ENCODE measurements at places on chromosomes 5 and 9.
A peak's percentile ranks its signal among the peaks of the same experiment; 100 is the strongest.

DNA sequence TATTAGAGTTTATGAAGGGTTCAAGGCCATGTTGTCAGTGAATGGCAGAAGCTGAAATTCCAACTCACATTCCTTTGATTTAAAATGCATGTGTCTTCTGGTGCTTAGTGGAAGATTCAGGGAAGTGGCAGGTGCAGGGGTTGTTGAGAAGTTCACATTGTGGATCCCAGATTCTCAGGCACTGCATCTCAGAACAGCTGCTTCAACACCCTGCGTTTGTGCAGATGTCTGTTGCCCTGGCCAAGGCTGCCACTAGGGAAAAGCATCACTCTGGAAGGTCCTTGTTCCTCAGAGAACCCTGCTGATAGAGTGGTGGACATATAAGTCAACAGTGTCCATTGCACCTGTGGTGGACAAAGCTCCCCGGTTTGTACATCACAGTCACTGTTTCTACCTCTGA is 162.7 kb downstream of the PAPPA start:
- DNase-seq = no peak

DNA sequence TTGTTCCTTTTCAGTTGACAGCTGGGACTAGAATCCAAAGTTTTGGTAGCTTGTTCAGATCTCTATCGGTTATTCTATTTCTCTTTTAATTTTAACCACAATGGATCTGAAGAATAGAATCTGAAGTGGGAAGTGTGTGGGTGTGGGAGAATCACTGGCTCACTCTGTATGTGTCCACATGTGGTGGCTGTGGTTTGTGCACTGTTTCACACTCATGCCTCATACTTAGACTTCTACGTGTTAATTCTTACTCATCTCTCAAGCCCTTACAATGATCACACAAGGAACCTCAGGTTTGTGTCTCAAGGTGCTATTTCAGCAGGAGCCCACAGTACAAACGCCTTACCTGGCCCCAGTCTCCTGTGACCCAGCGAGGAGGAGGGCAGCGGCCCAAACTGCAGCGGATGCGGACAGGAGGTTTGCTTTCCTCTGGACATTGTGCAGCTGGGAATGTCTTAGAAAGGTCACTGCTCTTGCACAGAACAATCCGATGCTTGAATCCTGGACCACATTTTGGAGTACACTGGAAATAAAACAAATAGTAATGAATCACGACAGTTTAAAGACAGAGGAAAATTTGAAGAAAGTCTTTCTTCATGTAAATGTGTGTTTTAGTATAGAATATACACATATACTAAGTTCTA is 309.1 kb downstream of the ADAMTS6 start:
- DNase-seq = no peak

GRCh38 chr9:130555968-130556367 is 23.4 kb upstream of the FUBP3 start:
- no peak for DNase-seq

DNA sequence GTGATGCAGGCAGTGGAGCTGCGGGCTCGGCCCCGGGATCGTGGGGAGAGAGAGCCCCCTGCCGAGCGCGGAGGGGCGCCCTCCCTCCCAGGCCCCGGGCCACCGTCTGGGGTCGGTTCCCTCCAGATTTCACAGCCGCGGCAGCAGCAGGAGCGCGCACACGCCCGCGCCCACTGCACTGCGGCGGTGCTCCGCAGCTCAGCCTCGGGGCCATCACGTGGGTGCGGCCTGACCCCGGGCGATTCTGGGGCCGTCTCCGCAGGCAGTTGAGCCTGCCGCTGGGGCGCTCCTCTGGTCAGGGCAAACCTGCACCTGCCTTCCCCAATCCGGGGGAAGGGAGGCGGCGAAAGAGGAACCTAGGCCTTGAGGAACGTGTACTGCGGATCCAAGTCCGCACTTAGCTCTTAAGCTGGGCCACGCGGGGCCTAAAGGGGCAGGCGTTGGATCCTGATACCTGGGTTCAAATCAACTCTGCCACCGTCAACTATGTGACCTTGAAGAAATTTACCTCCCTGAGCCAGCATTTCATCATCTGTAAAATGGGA is 9.4 kb upstream of the DELE1 start:
- DNase-seq = peak; percentile 33

DNA sequence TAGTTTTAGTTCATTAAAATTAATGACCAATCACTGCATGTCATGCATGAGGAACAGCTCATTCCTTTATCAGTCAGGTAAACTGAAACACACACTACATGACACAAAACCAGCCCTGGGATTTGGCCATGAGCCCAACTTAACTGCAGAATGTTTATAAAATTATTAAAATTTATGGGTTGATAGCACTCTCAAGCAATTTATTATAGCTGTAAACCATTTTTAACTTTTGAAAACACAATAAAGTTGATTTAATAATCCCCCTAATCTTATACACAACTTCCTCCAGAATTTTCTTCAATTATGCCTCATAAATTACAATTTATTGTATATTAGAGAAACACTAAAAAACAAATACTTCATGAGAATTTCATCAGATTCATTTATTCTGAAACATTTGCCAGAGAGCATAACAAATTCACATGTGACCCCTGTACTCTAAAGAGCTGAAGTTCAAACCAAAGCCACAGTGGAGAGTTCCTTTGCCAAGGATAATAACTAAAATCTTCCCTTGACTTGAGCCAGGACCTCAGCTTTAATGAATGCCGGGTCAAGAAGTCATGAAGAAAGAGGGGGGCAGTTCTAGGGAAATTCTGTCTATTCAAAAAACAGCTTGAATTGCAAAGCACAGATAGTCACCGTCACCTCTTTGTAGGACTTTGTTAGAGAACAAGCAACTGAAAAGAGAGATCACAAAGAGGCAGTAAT is 763.7 kb upstream of the GRAMD2B start:
- DNase-seq = no peak

DNA sequence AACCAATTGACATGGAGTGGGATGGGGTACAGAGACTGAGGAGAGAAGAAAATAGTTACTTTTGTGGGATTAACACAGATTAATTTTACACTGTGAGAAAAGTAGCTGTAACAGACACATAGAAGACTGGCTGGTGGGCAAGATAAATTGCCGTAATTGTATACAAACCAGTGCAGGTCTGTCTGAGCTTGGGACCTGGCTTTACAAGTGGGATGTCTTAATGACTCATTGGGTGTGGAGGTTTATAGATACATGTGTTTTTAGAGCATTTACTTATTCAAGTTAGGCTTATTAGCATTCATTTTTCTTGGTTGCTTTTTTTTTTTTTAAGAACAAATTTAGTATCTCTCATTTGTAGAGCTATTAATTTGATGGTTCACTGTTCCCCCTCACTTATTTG is 37.5 kb downstream of the SLC44A1 start:
- no peak for DNase-seq

DNA sequence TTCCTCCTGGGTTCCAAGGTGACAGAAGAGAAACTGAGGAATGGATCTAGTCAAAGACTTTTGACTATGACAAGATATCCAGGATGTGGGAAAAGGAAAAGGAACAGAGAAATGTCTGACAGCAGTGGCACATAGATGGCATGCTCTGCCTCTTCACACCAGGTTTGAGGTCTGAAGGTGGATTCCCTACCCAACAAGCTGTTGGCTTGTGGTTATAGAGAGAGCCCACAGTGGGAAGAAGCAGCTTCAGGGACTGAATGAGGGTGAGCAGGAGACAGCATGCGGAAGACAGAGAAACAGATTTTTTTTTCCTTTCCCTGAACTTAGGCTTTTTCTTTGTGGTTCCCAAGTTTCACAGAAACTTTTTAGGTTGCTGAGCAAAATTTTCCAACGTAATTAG is 20.6 kb downstream of the IFNW1 start:
- no peak for DNase-seq

DNA sequence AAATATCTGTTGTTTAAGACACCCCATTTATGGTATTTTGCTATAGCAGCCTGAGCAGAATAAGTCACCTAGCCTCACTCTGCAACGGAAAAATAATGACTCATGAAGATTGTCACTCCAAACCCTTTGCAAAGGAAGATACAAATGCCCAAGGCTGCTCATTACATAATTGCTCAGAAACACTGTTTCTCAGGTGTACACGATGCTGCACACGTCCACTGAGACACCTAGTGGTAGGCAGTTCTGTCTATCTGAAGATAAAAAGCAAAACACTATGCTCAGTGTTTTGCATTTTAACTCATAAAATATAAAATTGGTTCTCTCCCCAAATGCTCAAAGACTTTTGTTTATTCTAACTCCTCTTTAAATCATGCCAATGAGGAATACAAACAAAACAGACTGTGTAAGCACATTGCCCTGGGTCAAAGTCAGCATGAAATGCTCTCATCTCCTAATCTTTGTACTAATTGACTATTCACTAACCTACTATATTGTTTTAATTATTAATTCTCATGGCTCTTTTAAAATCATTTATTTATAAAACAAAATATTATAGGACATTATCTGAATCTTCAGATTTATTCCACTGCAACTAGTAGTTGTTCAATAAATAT is 7.7 kb upstream of the TSLP start:
- no peak for DNase-seq

DNA sequence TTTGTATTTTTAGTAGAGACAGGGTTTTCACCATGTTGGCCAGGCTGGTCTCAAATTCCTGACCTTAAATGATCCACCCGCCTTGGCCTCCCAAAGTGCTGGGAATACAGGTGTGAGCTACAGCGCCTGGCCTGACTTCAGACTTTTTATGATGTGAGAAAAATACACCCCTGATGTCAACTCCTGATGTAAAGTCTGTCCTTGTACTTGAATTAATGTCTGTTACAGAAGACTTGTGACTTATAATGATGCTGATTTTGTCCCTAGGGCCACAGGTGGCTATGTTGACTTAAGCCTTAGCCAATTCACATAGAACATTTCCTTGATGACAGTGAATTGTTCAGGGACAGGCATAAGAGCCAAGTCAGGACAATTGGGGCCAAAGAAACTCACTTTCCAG is 42.5 kb upstream of the MELK start:
- DNase-seq = no peak

- no peak for DNase-seq
These were observed 377.0 kb upstream of the RIOK2 start for GRCh38 chr5:97559827-97560598.

- no peak for DNase-seq
These were observed 7.3 kb downstream of the GRK6 start for GRCh38 chr5:177433658-177434217.

DNA sequence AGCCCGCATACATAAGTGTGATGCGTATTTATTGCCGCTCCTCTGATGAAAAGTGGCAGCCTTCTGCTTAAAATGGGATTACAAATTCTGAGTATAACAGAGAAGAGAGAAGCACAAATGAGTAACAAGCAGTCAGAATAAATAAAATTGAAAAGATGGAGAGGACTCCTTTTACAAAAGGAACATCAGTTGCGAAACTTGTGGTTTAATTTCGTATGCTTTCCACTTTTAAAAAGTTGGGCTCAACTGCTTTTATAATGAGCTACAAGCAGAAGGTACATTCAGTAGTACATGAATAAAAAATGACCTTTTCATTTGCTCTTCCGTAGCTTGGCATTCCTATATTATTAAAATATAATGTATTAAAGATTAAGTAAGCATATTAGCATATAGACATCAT is 320.0 kb downstream of the FBXL17 start:
- DNase-seq = no peak

DNA sequence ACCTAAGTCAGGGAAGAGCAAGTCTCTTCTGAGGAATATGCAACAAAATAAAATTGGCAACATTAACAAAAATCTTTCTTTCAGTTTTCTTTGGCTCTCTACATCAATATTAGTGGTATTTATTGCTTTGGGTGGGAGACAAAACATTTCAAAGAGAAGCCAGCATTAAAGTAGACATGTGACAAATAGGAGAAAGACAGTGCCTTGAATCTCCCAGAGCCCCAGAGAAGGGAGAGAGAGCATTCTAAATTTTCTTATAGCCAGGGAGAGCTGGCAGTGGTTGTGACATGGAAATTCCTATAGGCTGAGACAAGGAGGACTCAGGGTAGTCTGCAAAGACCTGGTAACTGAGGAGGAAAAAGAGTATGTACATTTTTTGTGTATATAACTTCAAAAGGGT is 79.4 kb upstream of the NREP start:
- no peak for DNase-seq

- DNase-seq = no peak
These were observed 248.1 kb downstream of the IRX1 start for GRCh38 chr5:3843706-3844105.

GRCh38 chr5:65530904-65531303 is 32.1 kb downstream of the CENPK start:
- DNase-seq = no peak

DNA sequence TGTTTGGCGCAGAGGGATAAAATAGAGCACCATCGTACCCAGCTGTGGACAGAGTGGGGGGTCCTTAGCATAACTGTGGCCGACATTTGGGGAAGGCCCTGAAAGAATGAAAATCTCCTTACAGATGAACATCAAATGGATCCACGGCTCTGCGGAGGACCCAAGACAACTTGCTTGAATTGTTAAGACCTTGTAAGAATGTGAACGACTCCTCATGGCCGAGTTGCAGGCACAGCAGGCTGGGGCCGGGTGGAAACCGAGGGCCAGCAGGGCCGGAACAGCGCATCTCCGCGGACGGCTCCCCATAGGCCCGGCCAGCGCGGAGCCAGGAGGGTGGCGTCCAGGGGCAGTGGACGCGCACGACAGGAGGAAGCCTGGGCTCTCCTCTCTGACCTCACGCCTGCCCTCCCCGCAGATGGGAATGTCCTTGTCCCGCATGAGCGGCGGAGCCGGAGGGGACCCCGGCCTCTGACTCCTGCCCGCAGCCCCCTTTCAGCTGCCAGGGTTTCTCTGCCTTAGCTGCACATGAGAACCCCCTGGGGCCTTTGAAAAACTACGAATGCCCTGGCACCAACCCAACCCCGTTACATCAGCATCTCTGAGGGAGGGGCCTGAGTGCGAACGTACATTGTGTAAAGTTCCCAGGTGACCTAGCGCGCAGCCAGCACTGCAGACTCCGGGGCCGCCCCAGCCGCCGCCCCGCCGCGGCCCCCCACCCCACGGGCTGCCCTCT is 36.2 kb upstream of the PTCH1 start:
- DNase-seq = no peak

GRCh38 chr9:94056442-94056974 is 27.8 kb upstream of the PTPDC1 start:
- DNase-seq = no peak

- no peak for DNase-seq
These were observed 71.0 kb downstream of the NREP start for GRCh38 chr5:111685969-111686368.

DNA sequence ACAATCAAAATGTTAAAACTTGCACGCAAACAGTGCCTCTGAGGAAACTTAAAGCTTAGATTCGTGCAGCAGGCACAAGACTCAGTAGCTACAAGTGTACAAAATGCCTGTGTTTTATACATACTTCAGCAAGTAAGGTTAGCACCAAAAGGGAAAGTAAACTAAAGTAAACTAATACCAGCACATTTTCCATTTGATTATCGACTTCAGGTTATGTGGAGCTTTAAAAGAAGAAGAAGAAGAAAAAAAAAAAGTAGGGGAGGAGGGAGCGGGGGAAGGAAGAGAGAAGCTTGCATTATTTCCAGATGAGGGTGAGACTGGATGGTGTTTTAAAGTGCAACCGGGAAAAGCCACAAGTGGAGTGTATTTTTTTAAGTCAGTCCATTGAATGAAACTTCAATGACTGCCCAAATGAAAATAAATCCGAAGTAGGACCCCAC is 596 bp upstream of the ADAMTS6 start:
- DNase-seq = no peak

Data from activated CD4-positive, CD25-positive, alpha-beta regulatory T cell treated with anti-CD3 and anti-CD28 coated beads, Interleukin-2, amount 50 U/mL, for 72 hours (primary cell).